Right atrium auricular region (tissue), 2 donors: ENCODE measurements at places on chromosomes 16 and 17. TPM values are rescaled to one million over a fixed set of nuclear protein-coding genes. Genes with fewer than 3 reads are reported as not detected.

- DNase-seq, result peak; percentile 58
These were observed 1.1 kb upstream of the NME2 start for GRCh38 chr17:51164911-51165679.

DNA sequence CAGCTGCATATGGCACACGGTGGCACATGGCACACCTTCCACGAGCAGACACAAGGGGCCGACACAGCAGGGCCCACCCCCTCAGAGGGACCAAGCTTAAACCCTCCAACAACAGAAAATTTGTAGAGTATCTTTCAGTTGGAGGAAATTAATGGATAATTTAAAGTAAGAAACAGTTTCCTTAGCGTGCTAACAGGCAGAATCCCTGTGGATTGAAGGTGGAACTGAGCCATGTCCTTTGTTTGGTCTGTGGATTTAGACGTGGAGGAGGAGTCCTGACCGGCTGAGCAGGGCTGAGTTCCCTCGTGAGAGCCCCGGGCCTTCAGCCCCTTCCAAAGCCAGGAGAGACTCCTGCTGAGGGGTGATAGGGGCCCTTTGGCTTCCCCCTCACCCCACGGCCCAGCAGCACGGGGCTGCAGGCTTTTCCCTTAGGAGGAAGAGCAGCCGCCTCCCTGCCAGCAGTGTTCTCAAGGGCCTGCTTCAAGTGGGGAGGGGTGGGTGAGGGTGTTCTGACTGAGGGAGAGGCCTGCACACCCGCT lies 1.4 kb upstream of the CYB561 start:
- DNase-seq, result no peak

The C16orf95 gene
- total RNA-seq, result 2.4 TPM

The KRT12 gene
- total RNA-seq, result not detected

- no peak for DNase-seq
These were observed 143.4 kb upstream of the CDC42EP4 start for GRCh38 chr17:73455050-73455687.
